ENCODE measurements at places on chromosomes 2 and 18. TPM values are rescaled to one million over a fixed set of nuclear protein-coding genes. Genes with fewer than 3 reads are reported as not detected.

GRCh38 chr18:50099725-50100407 lies 95.1 kb downstream of the MYO5B start:
- peak; percentile 34 for DNase-seq

DNA sequence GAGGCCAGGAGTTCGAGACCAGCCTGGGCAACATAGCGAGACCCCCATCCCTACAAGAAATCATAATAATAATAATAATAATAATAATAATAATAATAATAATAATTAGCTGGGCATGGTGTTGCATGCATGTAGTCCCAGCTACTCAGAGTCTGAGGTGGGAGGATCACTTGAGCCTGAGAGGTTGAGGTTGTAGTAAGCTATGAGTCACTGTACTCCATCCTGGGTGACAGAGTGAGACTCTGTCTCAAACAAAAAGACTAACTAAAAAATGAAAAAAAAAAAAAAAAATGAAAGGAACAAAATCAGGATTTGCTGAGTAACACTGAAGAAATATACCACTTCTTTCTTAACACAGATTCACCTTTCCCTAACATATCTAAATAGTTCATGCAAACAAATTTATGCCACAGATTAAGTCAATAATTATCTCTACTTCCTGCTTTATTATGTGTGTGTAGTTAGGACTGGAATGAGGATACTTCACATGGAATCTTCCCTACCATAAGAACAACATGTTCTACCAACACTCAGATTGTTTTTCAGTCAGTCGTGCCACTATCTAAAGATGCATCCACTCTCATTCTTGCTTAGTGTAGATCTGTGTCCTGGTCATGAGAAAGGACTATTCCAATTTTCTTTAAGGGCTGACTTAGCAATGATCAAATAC lies 928.7 kb downstream of the SLC4A3 start:
- DNase-seq, result peak; percentile 73

The TLX2 gene
- 0.34 TPM for total RNA-seq

GRCh38 chr2:70988151-70988550 lies 6.5 kb downstream of the TEX261 start:
- no peak for DNase-seq

The ALPI gene
- not detected for total RNA-seq

- DNase-seq, result peak; percentile 58
Measured at GRCh38 chr18:31513189-31513935, 15.4 kb downstream of the DSG2 start.

DNA sequence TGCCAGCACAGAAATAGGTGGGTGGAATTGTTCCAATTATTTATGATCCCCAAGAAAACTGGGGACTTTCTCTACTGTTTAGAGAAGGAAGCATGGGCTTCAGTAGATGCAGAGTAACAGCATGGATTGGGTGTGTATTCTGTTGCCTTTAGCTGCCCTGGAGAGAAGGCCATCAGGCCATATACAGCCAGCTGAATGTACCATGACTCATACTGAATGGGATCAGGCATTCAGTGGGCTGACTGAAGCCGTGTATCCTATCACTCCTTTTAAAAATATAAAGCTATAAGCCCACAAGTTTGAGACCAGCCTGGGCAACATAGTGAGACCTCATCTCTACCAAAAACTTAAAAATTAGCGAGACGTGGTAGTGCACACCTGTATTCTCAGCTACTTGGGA lies 16.7 kb upstream of the PLEKHM3 start:
- DNase-seq, result peak; percentile 37

DNA sequence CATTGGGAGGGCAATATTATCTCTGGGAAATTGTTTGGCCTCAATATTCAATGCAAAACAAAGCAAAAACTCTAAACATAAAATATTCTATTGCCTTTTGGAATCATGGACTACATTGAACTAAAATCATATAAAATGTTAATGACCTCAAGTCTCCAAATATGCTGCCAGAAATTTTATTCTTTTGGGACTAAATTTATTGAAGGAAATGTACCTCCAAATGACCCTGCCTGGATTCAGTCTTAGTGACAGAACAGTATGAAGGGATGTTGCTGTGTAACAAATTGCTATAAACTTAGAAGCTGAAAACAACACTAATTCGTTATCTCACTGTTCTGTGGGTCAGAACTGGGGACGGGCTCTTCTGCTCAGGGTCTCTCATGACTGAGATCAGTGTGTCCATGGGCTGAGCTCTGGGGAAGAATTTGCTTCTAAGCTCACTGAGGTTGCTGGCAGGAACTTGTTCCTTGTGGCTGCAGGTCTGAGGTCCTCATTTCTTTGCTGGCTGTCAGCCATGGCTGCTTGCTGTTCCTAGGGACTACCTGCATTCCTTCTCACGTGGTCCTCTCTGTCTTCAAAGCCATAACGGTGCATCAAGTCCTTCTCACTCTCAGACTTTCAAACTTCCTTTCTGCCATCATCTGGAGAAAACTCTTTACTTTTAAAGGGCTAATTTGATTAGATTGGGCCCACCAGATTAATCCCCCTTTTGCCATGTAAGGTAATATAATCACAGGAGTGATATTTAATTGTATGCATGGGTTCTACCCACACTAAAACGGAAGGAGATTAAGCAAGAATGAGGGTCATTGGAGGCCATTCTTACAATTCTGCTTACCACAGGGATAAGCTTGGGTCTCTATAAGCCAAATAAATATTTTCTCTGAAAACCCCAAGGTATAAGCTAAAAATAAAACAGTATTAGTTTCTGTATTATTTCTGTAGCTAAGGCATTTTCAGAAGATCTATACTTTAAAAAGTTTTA lies 149.0 kb downstream of the ADCYAP1 start:
- DNase-seq, result peak; percentile 42

GRCh38 chr2:162242586-162243280 lies 512 bp downstream of the FAP start:
- DNase-seq, result peak; percentile 34

- DNase-seq, result peak; percentile 5
Measured at GRCh38 chr18:74689251-74689650, 91.6 kb downstream of the ZNF407 start.

- no peak for DNase-seq
Measured at GRCh38 chr18:76425146-76426131, 69.6 kb downstream of the ZNF516 start.

The DPP10 gene
- total RNA-seq, result not detected

- no peak for DNase-seq
Measured at GRCh38 chr2:218880102-218880858, at the start of gene WNT10A. WNT10A (plus strand) TSS chr2:218880852; CDS start chr2:218880996, 144 bp downstream.

- DNase-seq, result peak; percentile 40
Measured at GRCh38 chr2:168002021-168002553, 245.3 kb downstream of the STK39 start.

DNA sequence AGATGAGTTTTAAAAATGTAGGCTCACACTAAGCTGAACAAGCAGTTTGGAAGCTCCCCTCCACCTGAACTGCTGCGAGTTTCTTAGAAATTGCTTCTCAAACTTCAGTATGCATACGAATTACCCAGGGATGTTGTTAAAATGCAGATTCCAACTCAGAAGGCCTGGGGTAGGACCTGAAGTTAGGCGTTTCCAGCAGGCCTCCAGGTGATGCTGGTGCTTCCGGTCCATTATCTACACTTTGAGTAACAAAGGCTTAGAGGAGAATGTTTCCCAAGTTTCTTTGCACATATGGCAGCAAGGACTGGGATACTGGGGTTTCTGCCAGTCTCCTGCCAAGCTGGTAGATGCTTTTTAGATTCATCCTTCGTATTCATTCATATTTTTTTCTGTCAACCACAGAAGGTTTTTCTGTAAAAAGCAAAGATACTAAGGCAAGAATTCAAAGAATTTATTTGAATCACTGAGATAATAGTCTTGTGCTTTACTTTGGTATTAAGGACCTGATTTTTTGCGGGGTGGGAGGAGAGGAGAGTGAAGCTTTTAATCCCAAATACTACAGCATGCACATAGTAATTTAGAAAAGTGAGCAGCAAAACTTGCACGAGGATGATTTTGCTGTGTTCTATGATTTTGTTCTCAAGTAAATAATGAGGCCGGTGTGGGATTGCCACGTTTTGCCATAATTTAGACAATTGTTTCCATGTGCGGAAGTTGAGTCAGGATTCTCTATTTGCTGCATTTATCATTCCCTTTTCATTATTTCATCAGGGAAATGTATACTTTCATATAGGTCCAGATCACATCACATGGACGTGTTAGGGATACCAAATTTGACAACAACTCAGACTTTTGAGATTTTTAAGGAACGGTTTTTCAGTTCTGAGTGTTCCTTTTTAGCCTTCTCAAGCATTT lies 137.6 kb upstream of the SPATS2L start:
- DNase-seq, result no peak

The EN1 gene
- 0.27 TPM for total RNA-seq

DNA sequence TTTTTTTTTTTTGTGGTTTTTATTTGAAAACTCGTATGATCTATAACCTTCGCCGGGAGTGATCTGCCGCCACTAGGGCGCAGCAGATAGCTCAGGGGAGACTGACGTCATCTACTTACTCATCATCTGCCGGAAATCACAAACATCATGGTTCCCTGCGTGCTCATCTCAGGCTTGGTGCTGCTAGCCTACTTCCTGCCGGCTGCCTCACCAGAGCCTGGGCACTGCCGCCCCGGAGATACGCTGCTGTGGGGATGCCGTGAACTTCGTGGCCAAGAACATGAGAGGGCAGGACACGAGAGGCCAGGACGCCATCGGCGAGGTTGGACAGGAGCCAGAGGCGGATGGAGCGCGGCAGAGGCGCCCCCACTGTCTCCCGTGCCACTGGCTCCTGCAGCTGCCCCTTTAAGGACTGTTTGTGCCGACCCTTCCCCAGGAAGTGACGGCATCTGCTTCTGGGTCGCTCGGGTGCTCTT lies 68.8 kb downstream of the DOK6 start:
- peak; percentile 27 for DNase-seq

The WNT6 gene
- 0.39 TPM for total RNA-seq

DNA sequence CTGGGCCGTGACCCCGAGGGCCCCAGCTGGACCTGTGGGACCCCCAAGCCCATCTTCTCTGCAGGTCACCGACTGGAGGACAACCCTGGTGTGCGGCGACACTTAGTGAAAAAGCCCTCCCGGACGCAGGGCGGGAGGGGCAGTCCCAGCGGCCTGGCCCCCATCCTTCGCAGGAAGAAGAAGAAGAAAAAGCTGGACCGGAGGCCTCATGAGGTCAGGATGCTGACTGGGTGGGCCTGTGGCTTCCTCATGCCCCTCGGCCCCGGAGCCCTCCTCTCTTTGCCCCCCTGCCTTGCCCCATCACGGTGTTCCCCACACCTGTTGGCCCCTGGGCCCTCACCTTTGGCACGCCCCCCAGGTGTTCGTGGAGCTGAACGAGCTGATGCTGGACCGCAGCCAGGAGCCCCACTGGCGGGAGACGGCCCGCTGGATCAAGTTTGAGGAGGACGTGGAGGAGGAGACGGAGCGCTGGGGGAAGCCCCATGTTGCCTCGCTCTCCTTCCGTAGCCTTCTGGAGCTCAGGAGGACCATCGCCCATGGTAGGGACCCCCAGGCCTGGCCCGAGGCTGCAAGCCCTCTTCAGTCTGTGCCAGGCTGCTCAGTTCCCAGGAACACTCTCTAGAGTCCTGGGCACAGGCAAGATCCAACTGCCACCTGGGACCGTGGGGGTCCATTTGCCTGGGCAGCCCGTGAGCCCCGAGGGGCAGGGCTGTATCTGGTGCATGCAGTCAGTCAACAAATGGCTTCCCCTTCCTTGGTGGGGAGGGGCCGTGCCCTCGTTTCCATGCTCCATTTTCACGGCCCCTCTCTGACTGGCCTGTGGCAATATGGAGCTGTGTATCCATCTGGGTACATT lies 4.7 kb downstream of the SLC4A3 start:
- no peak for DNase-seq

GRCh38 chr2:105373344-105373781 lies 25.5 kb downstream of the FHL2 start:
- no peak for DNase-seq

- peak; percentile 12 for DNase-seq
Measured at GRCh38 chr2:68710336-68710735, 24.3 kb upstream of the ARHGAP25 start.

The PAX8 gene
- 5.2 TPM for total RNA-seq

The PREB gene
- total RNA-seq, result 74.8 TPM

GRCh38 chr2:44100351-44100750 lies 68.3 kb upstream of the PPM1B start:
- DNase-seq, result peak; percentile 97

The SLC14A1 gene
- 4.6 TPM for total RNA-seq

- no peak for DNase-seq
Measured at GRCh38 chr2:1253629-1254028, 159.6 kb upstream of the TPO start.

DNA sequence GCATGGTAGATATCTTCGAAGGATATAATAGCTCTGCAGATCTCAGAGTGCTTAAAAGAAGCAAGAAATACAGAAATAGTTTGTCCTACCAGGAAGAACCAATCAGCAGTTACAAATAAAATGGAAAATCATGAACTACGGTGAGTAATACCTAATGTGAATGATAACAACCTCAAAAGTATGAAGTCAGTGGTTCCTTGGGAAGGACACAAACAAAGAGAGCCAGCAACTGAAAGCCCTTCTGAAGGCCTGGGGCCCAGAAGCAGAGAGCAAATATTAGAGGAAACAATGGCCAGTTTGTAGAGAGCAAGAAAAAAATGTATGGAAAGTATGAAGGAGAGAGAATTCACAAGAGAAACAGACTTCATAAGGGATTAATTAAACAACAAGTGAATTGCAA lies 226.8 kb upstream of the CHST9 start:
- peak; percentile 68 for DNase-seq

DNA sequence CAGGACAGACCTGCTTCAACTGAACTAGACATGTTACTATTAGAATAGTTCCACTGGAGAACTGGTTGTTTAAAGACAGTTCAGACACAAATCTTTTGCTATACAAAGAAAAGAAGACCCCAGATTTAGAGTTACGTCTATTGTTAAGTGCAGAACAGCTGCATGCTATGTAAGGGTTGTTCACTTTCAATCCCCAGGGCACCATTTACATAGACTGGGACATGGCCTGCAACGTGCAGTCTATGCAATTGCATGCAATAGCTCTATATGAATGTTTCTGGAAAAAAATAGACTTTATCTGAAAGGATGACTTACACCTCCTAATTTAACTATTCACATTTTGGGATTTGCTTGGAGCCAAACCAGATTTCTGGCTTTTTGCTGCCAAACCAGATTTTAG lies 36.1 kb upstream of the DPP10 start:
- DNase-seq, result no peak

GRCh38 chr2:156005531-156005930 lies 327.0 kb downstream of the NR4A2 start:
- DNase-seq, result no peak

DNA sequence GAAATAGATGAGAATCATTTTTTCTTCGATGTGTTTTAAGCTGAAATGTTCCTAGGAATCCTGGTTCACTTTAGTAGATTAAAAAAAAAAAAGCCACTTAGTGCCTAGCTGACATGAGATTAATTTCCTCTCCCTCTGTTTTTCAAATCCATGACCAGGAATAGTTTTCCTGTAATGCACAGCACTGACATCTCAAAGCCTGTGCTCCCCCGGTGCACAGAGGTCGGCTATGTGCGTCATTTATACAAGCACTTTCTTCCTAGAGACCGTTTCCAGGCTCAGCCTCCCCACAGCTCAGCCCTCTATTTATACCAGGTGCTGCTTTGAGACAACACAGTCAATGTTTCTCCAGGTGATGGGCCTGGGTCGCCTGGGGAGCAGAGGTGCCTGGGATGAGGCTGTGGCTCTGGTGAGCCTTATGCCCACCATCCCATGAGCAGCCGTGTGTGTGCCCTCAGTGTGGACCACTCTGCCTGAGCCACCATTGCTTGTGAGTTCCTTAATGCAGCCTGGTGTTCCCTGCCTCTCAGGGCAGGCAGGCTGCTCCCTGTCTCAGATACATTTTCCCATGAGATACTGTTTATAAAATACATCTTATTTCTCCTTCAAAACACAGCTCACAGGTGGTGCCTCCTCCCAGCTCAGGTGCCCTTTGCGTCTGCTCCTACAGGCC lies 515.7 kb upstream of the HS6ST1 start:
- DNase-seq, result no peak
